ENCODE measurements at places on chromosomes 16 and 17.

GRCh38 chr16:27320261-27321012 lies 6.7 kb downstream of the IL4R start:
- DNase-seq = no peak

DNA sequence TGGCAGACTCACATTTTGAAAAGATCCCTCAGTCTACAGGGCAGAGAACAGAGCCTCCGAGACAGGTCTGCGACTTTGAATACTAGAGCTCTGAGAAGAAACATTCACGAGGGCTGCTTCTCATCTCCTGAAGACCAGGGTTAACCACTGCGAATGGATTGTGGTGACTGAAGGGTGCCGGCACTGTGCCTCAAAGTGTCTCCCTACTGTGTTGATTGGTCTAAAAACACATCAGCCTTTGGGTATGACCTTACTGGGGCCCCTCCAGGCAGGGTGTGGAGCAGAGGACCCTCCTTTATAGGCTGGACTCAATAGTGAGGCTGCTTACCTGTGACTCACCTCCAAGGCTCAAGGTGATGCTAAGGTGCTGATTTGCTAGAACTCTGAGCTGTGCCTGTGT lies 2.6 kb upstream of the LGALS9 start:
- DNase-seq = no peak

DNA sequence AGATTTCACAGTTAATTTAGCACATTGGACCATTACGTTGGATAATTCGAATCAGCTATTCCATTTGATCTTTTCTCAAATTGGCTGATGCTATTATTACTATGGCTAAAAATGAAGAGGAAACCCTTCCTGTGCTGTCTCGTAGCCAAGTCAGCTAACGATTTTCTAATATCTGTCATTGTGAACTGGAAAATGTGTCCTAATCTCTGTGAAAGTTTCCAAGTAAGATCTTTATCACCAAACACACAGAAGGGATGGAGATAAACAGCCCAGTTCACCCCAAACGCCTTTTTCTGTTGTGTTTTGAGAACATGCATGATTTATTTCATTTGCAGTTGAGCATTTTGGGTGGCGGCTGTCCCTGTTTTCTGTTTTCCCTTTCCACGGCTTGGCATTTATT lies 312.8 kb downstream of the FOXL1 start:
- no peak for DNase-seq

- no peak for DNase-seq
Observed at GRCh38 chr17:71201639-71202038, 919.2 kb upstream of the SOX9 start.

GRCh38 chr16:28313587-28313986 lies 21.3 kb downstream of the SBK1 start:
- no peak for DNase-seq

GRCh38 chr16:80627108-80627507 lies 86.3 kb downstream of the DYNLRB2 start:
- no peak for DNase-seq

GRCh38 chr17:41977991-41978390 lies 11.4 kb downstream of the CNP start:
- DNase-seq = no peak

- no peak for DNase-seq
Observed at GRCh38 chr17:80632046-80632581, 87.5 kb downstream of the RPTOR start.

GRCh38 chr17:72935984-72936383 lies 156.5 kb downstream of the SLC39A11 start:
- no peak for DNase-seq

DNA sequence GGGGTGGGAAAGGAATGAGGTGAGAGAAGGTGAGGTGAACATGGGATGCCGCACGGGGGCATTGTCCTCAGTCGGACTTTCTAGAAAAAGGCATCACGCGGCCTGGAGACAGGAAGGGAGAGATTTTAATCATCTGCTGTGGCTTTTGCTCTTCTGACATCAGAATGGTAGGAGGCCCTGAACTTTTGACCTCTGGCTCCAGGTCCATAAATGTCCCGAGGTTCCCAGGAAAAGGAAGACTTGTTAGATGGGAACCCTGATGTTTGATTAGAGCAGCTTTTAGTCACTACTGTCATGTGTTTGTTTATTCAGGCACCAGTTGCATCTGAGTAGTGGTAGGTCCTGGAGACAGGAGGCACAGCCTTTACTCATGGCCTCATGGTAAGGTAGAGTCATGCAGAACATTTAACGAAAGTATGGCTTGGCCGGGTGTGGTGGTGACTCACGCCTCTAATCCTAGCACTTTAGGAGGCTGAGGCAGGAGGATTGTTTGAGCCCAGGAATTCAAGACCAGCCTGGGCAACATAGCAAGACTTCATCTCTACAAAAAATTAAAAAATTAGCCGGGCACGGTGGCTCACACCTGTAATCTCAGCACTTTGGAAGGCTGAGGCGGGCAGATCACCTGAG lies 203.1 kb downstream of the MSI2 start:
- no peak for DNase-seq

GRCh38 chr16:76201385-76201784 lies 75.8 kb upstream of the CNTNAP4 start:
- no peak for DNase-seq

DNA sequence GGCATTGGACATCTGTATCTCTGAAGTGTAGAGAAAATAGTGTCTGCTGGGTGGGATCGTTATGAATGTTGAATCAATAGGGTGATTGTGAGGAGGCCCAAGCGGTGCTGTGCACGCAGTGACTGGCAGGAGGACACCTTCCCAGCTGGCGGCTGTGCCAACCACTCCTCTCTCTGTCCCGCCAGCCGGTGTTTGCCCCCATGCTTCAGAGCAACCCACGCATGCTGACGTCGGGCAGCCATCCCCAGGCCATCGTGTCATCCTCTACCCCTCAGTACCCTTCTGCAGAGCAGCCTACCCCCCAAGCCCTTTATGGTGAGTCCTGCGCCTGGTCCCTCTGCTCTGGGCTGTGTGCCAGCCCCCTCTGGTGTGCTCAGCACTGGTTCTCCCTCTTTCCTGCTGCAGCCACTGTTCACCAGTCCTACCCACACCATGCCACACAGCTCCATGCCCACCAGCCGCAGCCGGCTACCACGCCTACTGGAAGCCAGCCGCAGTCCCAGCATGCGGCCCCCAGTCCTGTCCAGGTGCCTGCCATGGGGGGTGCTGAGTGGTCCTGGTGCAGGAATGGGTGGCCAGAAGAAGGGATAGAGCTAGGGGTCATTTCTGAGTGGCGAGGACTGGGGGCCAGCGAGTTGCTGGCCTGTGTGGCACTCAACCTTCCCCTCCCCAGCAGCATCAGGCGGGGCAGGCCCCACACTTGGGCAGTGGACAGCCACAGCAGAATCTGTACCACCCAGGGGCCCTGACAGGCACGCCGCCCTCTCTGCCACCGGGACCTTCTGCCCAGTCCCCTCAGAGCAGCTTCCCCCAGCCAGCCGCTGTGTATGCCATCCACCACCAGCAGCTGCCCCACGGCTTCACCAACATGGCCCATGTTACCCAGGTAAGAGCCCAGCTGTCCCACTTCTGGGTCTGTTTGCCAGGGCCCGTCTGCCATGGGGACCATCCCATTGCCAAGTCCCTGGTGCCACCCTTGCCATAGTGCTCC lies 11.0 kb downstream of the TUFM start:
- no peak for DNase-seq

GRCh38 chr17:76000755-76001521 lies at the start of gene CDK3:
Gene CDK3, plus strand, starts transcription at chr17:76000855. Its CDS starts 571 bp downstream, at chr17:76001426.
- no peak for DNase-seq

- no peak for DNase-seq
Observed at GRCh38 chr17:74212209-74212912, 1.0 kb upstream of the TTYH2 start.

- DNase-seq = peak; percentile 87
Observed at GRCh38 chr16:75550211-75550662, 5.8 kb downstream of the TMEM231 start.

GRCh38 chr17:6641247-6641863 lies 495 bp downstream of the TXNDC17 start:
- no peak for DNase-seq

DNA sequence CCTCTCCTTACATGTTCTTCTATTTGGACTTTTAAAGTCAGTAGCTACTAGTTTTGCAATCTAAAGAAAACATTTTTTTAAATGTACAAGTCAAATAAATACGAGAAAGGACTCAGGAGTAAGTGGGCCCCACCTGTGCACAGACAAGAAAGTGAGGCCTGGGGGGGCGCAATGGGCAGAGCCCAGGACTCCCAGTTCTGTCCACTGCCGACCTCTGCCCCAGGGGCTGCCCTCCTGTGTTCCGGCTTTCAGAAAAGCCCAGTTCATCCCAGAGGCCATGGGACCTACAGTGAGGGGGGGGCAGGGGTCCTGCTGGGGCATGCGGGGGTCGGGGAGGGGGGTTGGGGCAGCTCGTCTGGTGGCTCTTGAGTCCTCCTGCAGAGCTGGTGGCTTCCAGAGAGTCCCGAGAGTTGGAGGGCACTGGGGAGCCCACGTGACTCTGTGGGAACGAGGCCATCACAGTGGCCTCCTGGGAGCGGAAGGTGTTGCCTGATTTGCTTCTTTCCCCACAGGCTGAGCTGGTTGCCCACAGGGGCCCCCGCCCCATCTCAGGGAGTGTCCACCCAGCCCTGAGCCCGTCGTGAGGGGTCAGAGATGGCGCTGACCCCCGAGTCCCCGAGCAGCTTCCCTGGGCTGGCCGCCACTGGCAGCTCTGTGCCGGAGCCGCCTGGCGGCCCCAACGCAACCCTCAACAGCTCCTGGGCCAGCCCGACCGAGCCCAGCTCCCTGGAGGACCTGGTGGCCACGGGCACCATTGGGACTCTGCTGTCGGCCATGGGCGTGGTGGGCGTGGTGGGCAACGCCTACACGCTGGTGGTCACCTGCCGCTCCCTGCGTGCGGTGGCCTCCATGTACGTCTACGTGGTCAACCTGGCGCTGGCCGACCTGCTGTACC lies 2.4 kb downstream of the UTS2R start:
- DNase-seq = no peak

DNA sequence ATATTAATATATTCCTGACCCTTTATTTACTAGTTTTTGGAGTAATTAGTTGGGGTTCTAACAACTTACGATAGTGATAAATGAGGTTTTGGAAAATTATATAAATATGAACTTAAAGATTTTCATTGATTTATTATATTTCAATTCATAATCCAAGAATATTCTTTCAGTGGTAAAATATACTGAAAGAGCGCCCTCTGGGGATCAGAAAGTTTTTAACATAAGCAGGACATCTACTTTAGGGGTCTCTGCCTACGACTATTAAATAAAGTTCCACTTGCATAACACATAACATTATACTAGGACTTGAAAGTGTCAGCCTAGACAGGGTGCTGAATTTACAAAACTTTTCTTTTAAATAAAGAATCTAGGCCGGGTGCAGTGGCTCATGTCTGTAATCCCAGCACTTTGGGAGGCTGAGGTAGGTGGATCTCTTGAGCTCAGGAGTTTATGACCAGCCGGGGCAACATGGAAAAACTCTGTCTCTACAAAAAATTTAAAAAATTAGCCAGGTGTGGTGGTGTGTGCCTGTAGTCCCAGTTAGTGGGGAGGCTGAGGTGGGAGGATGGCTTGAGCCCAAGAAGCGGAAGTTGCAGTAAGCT lies 15.6 kb downstream of the RFWD3 start:
- peak; percentile 15 for DNase-seq

- DNase-seq = peak; percentile 29
Observed at GRCh38 chr17:40895106-40895730, 10.2 kb upstream of the KRT20 start.

DNA sequence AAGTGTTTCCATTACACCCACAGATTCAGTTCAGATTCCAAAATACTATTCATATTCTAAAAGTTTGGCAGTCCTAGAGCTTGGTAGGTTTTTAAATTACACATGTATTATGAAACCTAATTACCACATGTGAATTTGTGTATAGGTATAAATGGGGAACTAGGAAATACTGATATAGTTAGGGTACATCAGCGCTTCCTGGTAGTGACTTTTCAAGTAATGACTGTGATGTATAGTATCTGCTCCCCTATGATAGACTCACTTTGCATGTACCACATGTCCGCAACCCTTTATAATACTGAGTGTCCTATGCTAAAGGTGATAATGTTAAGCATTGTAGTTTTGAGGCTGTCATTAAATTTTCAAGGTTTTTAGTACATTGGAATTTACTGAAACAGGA lies 22.9 kb downstream of the CDK12 start:
- no peak for DNase-seq

- no peak for DNase-seq
Observed at GRCh38 chr17:47423406-47424295, 99.9 kb downstream of the EFCAB13 start.

GRCh38 chr16:3401719-3402397 lies 843 bp downstream of the ZNF174 start:
- peak; percentile 30 for DNase-seq

DNA sequence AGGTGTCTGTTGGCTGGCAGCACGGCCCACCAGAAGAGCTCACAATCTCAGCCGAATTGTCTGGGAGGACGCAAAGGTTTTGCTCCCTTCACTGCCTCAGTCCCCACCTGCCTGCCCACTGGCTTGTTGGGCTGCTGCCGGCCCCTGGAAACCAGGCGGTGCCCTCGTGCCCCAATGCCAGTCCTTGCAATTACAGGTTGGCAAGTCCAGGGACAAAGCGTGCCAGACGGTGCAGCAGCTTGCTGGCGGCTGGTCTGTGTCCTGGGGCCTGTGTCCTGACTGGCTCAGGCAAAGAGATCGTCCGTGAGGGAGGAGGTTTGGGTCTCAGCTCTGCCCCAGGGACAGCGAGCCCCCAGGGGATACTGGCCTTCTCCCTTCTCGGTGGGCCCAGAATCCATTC lies 24.6 kb upstream of the SPNS2 start:
- DNase-seq = no peak

DNA sequence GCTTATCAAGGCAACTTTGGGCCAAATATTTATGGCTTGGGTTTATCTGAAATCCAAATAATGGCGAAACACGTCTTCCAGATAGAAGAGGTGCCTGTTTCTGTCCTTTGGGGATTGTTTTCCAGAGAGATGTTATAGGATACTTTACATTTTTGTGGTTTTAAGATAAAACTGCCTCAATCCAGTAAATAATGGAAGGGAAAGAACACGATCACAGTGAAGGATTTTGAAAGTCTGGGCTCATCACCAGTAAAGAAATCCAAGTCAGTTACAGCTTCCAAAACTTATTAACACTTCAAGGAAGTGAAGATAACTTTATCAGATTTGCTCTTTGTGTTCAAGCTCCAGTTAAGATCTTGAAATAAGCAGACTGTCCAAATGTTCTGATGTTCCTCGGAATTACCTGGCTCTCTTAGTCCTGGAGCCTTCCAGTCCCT lies 30.1 kb downstream of the DNAH2 start:
- DNase-seq = no peak

GRCh38 chr17:78475211-78475610 lies 96.8 kb downstream of the PGS1 start:
- no peak for DNase-seq

DNA sequence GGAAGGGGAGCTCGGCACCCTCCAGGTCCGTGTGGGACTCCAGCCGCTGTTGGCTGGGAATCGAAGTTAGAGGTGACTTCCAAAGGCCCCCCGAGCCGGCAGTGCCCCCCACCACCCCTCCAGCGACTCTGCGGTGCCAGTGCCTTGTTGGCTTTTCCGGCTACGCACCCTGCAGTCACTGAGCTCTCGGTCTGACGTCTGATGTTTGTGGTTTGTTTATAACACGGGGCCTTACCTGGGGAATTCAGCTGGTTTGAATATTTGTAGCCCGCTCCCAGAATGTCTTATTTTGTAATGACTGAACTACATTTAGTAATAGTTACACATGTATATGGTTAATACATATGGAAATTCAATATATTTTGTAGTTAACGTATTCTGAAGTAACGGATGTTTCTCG lies 7.1 kb upstream of the BAIAP3 start:
- DNase-seq = no peak

- no peak for DNase-seq
Observed at GRCh38 chr17:60747069-60747808, 69.6 kb downstream of the BCAS3 start.

- no peak for DNase-seq
Observed at GRCh38 chr17:67511012-67511411, 133.9 kb downstream of the PITPNC1 start.
